Esophagus muscularis mucosa (tissue), 4 donors: ENCODE measurements at places on chromosomes 2 and 18. TPM values are rescaled to one million over a fixed set of nuclear protein-coding genes. Genes with fewer than 3 reads are reported as not detected.

DNA sequence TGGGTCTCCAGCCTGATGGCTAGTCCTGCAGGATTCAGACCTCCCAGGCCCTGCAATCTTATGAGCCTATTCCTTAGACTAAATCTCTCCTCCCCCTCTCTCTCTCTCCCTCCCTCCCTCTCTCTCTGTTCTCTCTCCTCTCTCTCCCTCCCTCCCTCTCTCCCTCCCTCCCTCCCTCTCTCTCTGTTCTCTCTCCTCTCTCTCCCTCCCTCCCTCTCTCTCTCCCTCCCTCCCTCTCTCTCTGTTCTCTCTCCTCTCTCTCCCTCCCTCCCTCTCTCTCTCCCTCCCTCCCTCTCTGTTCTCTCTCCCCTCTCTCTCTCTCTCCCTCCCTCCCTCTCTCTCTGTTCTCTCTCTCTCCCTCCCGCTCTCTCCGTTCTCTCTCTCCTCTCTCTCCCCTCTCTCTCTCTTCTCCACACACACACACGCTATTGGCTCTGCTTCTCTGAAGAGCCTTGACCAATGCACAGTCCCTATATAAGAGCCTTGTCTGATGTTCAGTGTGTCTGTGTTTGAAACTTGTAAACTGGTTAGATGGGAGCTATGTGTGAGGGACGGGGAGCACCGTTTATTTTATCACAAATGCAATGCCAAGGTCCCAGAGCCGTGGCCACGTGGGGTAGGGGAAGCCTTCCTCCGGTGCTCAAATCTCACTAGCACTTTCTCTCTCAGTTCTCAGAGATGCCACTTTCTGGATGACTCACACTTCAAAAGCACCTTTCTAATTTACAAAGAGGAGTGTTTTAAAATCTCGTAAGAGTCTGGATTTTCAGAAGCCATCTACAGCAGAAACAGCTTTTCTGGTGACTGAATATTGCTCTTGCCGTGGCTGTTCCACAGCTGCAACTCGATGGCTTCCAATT is 9.4 kb upstream of the PRLH start:
- no peak for DNase-seq

GRCh38 chr2:144441711-144442141 is 78.2 kb downstream of the ZEB2 start:
- DNase-seq: no peak

GRCh38 chr2:36411962-36412444 is 56.4 kb downstream of the CRIM1 start:
- no peak for DNase-seq

GRCh38 chr2:127411653-127412369 is 6.4 kb upstream of the PROC start:
- no peak for DNase-seq

- no peak for DNase-seq
Observed at GRCh38 chr2:20665243-20666004, 1.5 kb upstream of the GDF7 start.

- DNase-seq: no peak
Observed at GRCh38 chr2:180943275-180943674, 37.1 kb upstream of the UBE2E3 start.

DNA sequence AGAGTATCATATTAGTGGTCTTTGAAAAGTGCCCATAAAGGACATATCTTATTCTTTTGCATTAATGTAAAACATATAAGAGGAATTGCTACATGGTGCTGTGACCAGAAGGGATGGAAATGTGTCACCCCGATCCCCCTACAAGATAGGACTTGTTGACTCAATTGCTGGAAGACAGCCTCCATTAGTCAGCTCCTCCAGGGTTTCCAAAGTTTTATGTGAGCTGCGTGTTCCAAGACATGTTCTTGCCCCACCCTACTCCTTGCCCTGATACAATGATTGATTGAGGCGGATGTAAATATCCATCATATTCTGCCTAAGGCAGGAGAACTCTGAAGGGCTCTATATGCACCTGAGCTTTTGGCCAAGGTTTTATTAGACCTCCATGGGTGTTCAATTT is 541.0 kb upstream of the ZEB2 start:
- no peak for DNase-seq

The TUBB8B gene
- total RNA-seq: not detected

DNA sequence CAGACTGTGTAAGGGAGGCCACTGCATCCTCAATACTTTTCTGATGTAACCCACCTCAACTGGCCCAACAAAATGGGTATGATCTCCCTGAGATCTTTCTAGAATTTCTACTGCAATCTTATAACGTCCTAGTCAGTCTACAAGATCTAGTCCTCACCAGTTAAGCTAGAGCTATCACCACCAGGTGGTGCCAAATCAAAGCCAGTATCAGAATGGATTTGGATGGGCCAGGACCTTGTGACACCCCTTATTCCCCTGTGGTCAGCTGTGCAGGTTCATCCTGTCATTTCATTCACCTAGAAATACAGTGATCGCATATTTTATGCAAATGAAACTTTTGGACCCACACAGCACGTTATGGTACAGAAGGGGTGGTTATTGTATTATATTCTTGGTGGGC is 90.3 kb downstream of the OLA1 start:
- DNase-seq: no peak

DNA sequence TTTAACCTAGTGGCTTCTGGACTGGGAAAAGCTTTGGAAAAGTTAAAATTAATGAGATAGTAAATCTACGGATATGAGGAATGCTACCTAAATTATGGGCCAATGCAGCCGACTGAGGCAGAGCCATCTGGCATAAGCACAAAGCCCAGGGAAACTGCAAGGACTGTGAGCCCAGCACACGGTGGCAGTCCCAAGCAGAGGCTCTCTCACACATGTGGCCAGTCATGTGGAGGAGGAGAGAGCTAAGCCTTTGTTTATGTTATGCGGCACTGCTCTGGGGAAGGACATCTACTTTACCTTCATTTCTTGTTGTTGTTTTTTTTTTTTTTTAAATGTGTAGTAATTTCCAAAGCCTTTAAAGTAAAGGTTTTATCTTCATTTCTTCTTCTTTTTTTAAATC is 267.0 kb downstream of the STK39 start:
- DNase-seq: no peak
